ENCODE measurements at places on chromosomes 12 and 14. TPM values are rescaled to one million over a fixed set of nuclear protein-coding genes. Genes with fewer than 3 reads are reported as not detected.

GRCh38 chr14:54840336-54840735, 62.3 kb downstream of the GCH1 start:
- no peak for DNase-seq

DNA sequence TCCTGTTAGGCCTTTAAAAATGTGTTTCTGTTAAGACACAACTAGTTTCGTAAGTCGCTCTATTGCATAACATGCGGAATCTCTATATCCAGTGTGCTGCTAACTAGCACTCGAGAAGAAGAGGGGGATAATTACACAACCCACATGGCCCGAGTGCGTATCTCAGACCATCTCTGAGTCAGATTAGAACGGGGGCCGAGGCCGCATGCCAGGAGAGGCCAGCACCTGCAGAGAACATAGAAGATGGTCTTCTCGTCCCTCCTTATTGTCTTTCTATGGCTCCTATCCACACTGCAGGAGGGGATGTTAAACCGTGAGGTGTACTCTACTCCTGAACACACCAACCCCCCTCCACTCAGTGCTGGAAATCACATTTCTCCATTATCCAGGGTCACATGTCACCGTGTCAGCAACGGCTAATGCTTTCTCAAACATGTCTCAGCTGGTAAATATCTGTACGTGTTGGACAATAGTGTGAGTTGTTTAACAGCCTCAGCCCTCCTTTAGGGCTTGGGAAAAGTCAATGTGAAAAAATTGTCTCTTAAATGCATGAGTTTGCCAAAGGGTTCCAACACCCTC, 56.3 kb downstream of the CCDC88C start:
- no peak for DNase-seq

GRCh38 chr14:104912053-104912452, 12.6 kb upstream of the PLD4 start:
- no peak for DNase-seq

GRCh38 chr14:34713122-34713680, 1.2 kb downstream of the CFL2 start:
- no peak for DNase-seq

DNA sequence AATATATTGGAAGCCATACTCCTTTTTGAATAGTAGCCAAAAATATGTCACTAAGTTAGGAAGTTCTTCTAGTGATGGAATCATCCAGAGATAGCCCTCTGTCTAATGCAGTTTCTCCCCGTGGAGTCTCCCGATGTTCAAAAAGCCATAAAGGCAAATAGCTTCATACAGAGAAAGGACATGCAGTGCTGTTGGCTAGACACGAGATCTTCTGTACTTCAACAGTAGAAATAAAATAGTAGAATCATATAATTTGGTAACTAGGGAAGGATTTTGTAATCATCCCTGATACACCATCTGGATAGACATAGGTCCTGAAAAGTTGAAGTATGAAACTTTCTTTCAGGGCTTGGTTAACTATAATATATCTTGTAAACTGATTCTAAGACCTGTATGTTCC, 27.6 kb downstream of the LRFN5 start:
- DNase-seq = peak; percentile 11

- no peak for DNase-seq
Measured at GRCh38 chr12:125329239-125330102, 264.2 kb downstream of the AACS start.

DNA sequence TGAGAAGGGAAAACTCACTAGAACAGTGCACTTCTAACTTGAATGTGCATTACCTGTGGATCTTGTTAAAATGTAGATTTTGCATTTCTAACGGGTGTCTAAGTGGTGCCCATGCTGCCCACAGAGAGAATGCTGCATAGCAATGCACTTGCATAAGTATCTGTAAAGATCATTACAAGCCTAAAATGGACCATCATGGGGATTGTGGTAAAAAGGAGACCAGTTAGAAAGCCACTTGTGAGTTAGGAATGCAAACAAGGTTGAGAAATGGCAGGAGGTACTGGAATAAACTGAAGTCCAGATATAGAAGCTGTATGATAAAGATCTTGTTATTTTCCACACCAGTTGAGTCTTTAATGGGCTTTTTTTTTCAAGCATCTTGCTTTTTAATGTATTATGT, 18.8 kb downstream of the AVPR1A start:
- no peak for DNase-seq

The CMKLR1 gene
- polyA plus RNA-seq = 2.6 TPM

The LRIG3 gene
- polyA plus RNA-seq = 23.8 TPM

The MYH6 gene
- polyA plus RNA-seq = 7.0 TPM
